ENCODE measurements at places on chromosomes 2 and 18.
A peak's percentile ranks its signal among the peaks of the same experiment; 100 is the strongest.

DNA sequence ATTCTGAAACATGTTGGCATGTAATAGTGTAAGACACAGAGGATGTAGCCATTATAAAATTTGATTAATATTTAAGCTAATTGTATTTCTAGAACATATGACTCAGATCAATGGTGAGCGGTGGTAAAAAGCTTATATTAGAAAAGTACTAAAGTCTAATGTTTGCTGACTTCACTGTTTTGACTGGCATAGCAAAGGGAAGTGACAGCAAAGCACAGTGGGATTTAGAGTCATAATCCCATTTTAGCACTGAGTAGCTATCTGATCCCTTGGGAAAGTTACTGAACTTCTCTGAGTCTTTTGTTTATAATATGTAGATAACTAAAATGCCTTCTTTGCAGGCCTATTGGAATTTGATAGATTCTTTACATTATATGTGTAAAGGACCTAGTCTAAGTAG lies 60.4 kb downstream of the KIAA1328 start:
- no peak for DNase-seq

DNA sequence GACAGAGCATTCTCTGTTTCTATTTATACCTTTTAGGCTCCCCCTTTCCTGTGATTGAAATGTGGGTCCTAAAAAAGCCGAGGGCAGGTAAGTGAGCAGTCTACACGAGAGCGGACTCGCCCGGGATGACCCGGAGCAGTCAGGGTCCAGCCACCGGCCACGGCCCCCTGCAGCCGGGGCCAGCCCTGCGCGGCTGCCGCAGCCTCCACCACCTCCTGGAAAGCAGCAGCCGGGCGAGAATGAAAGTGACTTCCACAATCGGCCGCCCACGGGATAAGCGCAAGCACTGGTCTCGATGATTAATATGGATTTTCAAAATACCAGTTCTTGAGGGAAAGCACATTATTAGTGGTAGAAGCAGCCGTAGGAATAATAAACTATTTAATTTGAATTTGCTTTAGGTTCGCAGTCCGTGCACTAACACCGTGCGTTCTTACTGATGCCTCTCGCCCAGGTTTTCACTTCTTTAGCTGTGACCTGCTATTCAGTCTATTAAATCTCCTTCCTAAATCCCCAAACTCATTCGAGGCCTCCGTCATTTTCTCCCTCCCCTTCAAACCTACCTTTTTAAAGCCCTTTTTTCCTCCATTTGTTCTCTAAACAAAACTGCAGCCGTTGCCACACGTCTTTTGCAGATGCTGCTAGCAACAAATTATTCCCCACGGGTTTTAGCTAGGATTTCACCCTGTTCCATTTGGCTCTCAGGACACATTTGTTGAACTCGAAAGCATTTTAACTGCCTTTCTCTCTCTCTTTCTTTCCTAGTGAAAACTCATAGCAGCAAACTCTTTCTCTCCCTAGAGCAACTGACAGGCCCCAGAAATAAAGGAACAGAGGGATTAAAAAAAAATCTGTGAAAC lies 1015.1 kb upstream of the PIK3C3 start:
- DNase-seq, result no peak

DNA sequence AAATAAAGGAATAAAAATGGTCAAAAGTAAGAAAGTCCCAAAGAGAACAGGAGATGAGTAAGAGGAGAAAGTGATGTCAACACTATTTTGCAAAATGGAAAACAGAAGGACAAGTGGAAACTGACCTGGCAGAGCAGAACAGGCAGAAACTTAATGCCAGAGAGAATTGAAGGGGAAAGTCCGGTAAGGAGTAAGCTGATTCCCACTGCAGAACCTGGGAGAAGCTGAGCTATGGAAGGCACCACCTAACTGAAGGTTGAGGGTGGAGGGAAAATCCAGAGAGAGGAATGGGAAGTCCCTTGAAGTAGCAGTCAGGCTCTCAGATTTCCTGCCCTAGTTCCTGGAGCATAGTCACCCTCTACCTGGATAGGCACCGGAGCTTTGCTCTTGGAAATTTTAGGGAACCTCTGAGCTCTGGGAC lies 59.8 kb downstream of the MOGAT1 start:
- no peak for DNase-seq

GRCh38 chr18:78069784-78070664 lies 820.4 kb downstream of the GALR1 start:
- no peak for DNase-seq

GRCh38 chr18:9742524-9743131 lies 34.5 kb downstream of the RAB31 start:
- no peak for DNase-seq

DNA sequence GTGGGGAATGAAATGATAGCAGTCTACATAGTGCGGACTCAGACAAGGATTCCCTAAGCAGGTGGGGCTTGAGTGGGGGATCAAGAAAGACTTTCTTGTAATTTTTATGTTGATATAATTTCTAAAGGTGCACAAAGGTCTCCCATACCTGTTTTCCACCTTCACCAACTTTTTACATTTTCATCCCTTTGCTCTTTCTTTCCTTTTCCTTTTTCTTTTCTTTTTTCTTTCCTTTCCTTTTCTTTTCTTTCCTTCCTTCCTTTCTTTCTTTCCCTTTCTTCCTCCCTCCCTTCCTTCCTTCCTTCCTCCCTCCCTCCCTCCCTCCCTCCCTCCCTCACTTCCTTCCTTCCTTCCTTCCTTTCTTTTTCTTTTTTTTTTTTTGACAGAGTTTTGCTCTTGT lies 10.1 kb upstream of the TRMT61B start:
- DNase-seq, result no peak

GRCh38 chr18:58307441-58307840 lies 263.4 kb downstream of the NEDD4L start:
- DNase-seq, result no peak

GRCh38 chr2:236717120-236717519 lies 147.5 kb downstream of the ACKR3 start:
- no peak for DNase-seq

GRCh38 chr2:135984199-135985017 lies 1.0 kb downstream of the DARS1 start:
- no peak for DNase-seq

DNA sequence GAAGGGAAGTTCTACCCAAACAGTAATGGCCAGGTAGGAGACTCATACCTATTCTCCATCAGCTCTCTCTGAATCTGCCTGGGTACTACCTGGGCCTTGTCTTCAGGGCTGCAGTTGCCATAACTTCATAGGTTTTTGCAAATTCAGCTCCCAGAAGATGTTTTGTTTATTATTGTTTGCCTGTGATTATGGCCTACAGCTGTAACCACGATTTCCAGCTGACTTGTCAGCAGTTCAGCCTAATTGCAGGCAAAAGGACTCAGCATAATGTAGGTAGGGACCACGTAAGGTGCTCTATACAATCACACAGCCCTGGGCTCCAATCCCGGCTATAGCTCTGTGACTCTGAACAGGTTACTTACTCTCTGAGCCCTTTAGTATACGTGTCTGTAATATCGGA lies 187.0 kb upstream of the FN1 start:
- DNase-seq, result no peak

DNA sequence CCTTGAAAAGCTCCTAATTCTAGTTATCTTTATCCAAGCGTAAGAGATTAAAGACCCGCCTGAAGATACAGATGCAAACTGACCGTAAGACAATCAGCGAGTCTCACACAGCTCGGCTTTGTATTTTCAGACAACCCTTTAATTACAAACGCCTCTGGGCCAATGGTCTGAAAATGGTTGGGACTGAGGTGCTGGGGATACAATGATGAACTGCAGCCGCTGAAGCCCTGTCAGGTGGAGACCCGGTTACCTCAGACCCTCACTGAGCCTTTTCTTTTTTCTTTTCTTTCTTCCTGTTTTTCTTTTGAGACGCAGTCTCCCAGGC lies 715 bp upstream of the CFAP36 start:
- peak; percentile 12 for DNase-seq

- DNase-seq, result no peak
These were observed 769.6 kb upstream of the CRIM1 start for GRCh38 chr2:35585972-35586371.

- no peak for DNase-seq
These were observed 16.8 kb upstream of the BOK start for GRCh38 chr2:241541564-241542277.

DNA sequence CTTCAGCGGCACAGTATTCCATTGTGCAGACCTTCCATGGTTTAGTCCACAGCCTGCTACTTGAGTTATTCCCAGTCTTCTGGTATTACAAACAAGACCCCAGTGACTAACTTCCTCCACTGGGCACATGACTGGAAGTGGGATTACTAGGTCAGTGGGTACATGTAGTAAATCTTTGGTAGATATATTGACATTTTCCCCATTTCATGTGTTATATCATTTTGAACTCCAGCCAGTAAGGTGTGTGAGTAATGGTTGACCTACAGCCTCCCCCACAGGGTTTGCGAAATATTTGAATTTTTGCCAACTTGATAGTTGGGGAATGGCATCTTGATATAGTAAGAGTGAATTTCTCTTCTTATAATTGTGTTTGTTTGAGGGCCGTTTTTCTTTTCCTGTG lies 58.8 kb downstream of the RNF144A start:
- DNase-seq, result peak; percentile 70

GRCh38 chr2:176743671-176744070 lies 468.9 kb upstream of the HNRNPA3 start:
- no peak for DNase-seq

- DNase-seq, result no peak
These were observed 161.3 kb downstream of the MEIS1 start for GRCh38 chr2:66596256-66596655.

- no peak for DNase-seq
These were observed 289.6 kb downstream of the GALNT13 start for GRCh38 chr2:154161286-154161685.

DNA sequence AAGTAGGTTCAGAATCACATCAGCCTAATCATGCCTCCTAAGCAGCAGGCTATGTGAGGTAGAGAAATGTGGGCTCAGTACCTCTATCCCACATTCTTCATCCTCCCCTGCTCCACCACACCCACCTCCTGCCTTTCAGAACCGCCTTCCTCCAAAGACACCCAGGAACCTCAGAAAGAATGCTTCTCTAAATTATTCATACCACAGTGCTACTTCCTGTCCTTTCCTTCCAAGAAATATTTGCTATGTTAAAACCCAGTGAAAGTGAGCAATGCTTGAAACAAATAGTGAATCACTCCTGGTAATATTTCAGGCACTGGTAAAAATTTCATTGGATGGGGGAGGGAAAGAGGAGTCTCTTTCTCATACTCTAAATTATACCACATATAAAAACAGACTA lies 24.0 kb upstream of the CREB1 start:
- peak; percentile 93 for DNase-seq

GRCh38 chr2:134107402-134107801 lies 146.5 kb upstream of the MGAT5 start:
- DNase-seq, result no peak

DNA sequence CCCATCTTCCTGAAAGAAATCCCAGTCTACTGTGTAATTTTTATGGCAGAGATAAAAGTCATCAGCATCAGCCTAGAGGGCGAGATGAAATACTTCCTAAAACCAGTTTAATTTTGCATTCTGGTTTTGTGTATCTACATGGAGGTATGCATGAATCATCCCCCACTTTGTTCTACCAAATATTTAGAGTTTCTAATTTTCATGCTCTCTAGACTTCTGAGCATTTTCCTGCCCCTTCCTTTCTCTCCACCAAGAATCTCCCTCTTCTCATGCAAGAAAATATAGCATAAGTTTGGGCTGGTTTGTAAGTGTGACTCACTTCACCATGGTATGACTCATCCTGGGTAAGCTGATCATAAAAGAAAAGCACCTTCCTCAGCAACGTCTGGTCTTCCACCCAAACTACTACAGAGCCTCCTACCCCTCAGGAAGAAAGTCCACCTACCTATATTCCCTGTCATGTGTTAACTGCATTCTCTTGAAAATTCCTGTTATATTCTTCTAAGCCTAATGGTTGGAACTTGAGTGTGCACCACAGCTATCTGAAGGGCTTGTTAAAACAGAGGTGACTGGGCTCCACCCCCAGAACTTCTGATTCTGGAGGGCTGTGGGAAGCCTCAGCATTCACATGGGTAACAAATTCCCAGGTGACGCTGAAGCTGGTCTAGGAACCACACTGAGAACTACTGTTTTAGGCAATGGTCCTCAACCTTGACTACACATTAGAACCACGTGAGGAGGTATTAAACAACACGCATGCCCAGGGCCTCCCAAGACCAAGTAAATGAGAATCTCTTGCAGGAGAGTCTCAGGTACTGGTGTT lies 37.4 kb upstream of the RAPGEF4 start:
- DNase-seq, result peak; percentile 87

DNA sequence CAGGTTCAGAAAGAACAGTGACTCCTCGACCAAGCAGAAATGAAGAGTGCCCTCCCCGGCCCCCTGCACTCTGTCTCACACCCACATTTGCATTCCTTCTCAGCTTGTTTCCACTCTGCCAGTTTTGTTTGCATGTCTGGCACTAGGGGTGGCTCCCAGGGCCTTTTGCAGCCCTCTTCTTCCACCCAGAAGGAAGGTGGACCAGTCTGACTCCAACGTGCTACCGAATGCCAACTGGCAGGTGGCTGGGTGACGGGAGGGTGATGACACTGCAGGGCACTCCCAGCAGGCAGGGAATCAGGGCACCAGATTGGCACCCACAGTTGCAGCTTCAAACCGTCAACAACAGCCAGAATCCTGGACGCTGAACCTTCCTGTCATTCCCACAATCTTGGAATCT lies 371.1 kb downstream of the TXNL1 start:
- DNase-seq, result no peak

- DNase-seq, result no peak
These were observed 249.0 kb upstream of the ID2 start for GRCh38 chr2:8432706-8433336.

GRCh38 chr2:54701029-54701428 lies 22.4 kb upstream of the EML6 start:
- DNase-seq, result no peak

DNA sequence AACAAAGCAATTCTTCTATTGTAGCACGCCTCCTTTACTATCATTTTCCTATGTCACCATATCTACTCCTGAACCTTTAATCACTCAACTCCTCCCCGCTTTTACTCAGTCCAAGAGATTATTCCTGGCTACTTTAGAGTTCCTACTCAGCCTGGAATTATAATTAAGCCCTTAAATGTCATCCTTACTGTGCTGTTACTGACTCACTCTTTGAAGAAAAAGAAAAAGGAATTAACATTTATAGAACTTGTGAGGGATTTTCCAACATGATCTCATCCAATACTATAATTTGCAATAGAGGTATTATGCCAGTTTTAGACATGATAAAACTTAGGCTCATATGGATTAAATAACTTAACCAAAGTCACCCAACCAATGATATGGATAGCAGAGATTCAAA lies 61.7 kb downstream of the CCDC88A start:
- no peak for DNase-seq

- peak; percentile 73 for DNase-seq
These were observed 67.5 kb downstream of the MYL12B start for GRCh38 chr18:3329471-3329870.

- DNase-seq, result no peak
These were observed 4.1 kb downstream of the MBD2 start for GRCh38 chr18:54220406-54220805.

All from RWPE1 (cell line).